T-helper 22 cell (primary cell): ENCODE measurements at places on chromosomes 3 and 15.

DNA sequence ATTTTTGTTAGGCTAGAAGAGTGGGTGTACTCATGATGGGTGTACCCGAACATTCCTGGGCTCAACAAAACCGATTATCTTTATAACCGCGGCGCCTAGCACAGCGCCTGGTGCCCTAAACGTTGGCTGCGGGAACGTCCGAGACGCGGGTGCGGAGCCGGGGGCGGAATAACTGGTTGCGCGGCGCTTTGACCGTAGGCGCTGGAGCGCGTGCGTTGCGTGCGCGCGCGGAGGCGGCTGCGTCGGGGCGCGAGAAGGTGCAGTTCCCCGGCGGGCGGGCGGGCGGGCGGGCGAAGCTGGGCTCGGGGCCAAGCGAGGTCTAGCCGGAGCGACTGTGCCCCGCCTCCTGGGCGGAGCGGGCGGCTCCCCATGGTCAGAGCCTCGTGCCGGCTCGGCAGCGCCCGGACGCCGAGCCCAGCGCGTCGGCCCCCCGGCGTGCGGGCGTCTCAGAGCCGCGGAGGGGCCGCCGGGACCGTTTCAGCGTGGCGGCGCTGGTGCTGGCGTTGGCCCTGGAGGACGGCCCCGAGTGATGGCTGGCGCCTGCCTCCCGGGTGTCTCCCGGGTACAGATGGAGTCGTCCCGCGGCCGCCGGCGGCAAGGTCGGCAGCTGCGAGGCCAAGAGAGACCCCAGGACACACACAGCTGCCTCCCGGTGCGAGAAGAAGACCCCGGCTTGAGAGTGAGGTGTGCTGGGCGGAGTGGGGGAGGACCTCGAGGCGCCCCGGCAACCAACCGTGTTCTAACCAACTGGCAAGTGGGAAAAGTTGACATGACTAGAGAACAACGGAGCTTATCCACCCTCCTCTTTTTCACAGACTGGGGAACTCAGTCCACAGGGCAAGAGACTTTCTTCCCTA is at the start of gene PLAAT1:
PLAAT1 (plus strand) TSS at position 373 of the 857 bp plus-strand sequence. CDS start 14,429 bp downstream, outside the sequence.
- DNase-seq, result no peak

DNA sequence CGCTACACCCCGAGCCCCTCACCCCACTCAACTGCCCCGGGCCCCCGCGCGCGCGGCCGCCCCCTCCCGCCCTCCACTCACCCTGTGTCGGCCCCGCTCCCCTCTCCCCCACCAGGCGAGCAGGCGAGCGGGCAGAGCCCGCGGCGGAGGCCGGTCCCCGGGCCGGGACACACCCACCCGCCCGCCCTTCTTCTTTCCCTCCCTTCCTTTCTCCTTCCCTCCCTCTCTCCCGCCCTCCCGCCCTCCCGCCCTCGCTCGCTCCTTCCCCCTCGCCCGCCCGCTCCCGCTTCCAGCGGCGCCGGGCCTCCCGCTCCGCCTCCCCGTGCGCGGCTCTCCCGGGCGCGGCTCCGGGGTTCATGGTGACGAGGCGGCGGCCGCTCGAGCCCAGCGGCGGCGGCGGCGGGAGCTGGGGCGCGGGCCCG is at the start of gene CTDSPL:
CTDSPL (plus strand) TSS at position 261 of the 422 bp plus-strand sequence. CDS start 320 bp downstream, outside the sequence.
- DNase-seq, result peak; percentile 13

- DNase-seq, result no peak
Measured at GRCh38 chr15:48871542-48871941, 6.4 kb upstream of the EID1 start.

DNA sequence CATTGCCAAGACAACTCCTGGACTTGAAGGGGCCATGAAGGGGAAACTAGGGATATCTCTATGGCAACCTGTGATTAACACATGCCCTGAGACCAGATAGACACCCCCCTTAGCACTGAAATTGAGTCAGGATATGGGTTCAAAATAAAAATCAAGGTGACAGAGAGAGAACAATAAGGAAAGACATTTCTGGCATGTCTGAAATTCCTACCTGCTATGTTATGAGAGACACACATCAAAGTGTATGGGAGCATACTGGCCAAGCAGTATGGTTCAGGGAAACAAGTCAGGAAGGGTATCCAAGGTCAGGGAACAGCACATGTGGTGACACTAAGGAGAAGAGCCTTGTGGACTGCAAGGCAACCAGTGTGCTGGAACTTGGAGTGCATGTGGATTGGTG is 388.7 kb downstream of the SHQ1 start:
- no peak for DNase-seq

DNA sequence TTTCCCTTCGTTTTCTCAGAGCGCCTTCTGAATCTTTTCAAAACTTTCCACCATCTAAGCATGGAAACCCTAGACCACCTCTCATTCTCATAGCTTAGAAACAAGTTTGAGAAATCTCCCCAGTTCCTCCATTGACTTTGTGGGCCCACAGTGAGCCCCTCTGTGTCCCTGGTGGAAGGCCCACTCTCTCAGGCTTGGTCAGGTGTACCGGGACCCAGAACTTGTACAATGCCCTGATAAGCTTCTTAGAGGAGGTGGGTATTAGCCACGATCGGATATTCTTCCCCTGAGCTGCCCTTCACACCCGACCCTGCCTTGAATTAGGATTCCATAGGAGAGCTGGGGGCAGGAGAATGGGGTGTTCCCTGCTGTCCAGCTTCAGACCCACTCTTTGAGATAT is at the start of gene SLC24A1:
SLC24A1 (plus strand) TSS at position 301 of the 400 bp plus-strand sequence. CDS start 2,143 bp downstream, outside the sequence.
- DNase-seq, result no peak

DNA sequence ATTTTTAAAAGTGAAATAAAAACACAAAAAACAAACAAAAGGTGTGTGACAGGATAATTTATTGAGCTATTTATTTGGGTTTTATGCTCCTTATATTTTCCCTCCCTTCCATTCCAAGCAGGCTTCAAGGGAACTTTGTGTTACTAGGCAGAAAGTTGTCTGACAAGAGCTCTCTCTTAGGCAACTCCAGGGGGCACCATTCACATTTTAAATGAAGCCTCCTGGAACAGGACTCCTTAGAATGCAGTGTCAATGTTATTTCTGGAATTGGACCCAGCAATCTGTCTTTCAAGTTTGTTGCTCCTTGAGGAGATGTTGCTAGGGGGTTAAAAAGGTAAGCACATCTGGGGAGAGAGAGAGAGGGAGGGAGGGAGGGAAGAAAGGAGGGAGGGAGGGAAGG is 5.4 kb upstream of the RFX7 start:
- no peak for DNase-seq

GRCh38 chr3:95228416-95228815 is 1165.6 kb downstream of the NSUN3 start:
- no peak for DNase-seq

- DNase-seq, result no peak
Measured at GRCh38 chr3:188752850-188753249, 418.9 kb upstream of the TPRG1 start.

- no peak for DNase-seq
Measured at GRCh38 chr15:74777769-74778598, 3.9 kb upstream of the CSK start.

DNA sequence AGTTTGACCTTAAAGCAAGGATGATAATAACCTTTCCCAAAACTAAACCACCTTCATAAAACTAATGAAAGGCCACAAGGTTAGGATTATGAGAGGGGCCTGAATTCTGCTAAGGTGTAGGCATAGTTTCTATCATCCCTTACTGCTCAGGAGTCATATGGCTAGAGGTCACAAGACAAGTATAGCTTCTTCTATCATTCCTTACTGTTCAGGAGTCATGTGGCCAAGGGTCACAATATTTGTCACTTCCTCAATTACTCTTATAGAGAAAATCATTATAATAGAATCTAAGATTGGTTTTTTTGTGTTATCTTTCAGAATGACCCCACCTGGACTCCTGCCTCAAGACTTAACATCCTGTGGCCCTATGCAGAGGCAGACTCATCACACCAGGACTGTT is 36.6 kb downstream of the HERC1 start:
- no peak for DNase-seq

- no peak for DNase-seq
Measured at GRCh38 chr3:178645503-178645902, 109.3 kb downstream of the KCNMB2 start.

DNA sequence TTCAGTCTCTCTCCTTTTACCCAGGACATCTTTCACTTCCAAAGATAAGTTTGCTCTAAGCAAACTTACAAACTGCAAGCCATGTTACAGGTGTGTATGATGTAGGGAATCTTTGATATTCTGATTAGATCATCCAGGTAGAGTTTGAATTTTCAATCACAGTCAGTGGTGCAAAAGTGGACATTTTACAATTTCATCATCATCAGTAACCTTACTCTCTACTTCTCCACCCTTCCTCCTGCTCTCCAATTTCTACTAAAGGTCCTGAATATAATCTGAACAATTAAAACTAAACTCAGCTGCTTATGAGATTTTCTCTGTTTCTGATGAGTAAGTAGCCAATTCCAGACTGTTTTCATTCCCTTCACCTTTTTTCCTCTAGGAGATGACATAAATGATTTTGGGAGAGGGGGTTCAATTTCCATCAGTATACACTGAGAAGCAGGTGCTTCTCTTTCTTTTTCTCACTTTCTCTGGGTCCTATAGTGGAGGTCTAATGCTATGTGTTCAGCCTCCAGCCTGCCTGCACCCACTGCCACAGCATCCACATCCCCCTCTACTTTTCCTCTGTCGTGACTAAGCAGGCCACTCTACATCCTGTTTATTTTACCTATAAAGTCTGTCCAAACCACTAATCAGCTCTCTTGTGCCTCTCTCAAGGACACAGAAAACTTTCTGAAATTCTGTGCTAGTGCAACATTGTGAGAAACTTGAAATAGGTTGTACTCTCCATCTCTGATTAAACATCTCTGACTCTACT is 27.6 kb downstream of the SUCNR1 start:
- no peak for DNase-seq

DNA sequence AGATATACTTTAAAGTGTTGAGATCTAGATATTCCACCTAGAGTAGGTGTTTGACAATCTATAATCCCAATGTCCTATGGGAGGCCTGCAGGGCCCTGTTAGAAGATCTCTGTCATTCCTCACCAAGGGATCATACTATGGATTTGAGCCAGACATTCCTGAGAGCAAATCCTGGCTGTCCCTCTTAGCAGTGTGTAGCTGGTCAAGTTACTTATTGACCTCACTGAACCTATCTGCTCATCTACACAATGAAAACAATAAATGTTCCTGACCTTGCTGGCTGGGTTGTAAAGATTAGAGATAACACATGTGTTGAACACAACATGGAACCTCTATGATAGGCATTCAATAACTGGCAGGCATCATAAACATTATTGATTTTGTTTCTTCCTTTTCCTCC is 265.6 kb upstream of the ATP11B start:
- no peak for DNase-seq

DNA sequence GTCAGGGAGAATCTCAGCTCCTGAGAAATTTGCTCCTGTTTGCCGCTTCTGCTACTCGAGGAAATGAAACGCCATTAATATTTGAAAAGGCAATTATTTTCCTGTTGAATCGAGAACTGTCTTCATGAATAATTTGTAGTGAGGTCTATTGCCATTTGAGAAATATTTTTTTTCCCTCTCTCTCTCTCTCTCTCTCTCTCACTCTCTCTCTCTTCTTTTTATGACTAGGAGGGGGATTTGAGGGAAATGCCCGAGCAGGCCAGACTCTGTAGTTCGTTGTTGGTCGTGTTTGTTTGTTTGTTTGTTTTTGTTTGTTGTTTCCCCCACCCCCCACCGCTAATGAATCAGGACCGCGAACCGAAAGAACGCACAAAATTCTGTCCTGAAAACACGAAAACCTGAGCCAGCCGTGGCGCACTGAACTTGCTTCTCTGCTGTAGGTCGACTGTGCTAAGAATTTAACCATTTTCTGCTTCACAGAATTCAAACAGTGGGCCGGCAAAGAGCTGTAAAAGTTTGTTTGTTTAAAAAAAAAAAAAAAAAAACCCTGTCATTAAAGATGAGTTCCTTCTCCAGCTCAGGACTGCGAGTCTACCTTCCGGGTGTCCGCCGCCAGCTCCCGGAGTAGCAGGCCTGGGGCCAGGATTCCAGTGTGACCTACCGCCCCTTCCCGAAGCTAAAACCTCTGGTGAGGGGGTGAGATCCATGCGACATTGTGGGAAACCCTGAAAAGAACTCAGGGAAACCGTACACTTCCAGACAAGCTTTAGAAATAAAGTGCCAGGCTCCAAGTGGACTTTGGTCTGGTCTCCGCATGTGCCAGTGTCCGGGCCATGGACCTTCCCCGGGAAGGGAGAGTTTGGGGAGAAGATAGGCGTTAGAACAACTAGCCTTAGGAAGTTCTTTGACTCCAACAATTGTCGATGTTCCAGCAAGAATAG is 12.1 kb downstream of the ZIC4 start:
- no peak for DNase-seq

GRCh38 chr3:73236867-73237266 is 175.4 kb downstream of the EBLN2 start:
- DNase-seq, result no peak

GRCh38 chr3:101271728-101272127 is 48.6 kb downstream of the IMPG2 start:
- DNase-seq, result no peak
